ENCODE measurements at places on chromosomes 3 and 15.

GRCh38 chr3:112675943-112676535 is 35.1 kb upstream of the CCDC80 start:
- DNase-seq: no peak

- DNase-seq: peak; percentile 74
Observed at GRCh38 chr3:48232734-48233133, 8.2 kb upstream of the ZNF589 start.

GRCh38 chr3:145981056-145981455 is 179.9 kb downstream of the PLOD2 start:
- DNase-seq: peak; percentile 59

DNA sequence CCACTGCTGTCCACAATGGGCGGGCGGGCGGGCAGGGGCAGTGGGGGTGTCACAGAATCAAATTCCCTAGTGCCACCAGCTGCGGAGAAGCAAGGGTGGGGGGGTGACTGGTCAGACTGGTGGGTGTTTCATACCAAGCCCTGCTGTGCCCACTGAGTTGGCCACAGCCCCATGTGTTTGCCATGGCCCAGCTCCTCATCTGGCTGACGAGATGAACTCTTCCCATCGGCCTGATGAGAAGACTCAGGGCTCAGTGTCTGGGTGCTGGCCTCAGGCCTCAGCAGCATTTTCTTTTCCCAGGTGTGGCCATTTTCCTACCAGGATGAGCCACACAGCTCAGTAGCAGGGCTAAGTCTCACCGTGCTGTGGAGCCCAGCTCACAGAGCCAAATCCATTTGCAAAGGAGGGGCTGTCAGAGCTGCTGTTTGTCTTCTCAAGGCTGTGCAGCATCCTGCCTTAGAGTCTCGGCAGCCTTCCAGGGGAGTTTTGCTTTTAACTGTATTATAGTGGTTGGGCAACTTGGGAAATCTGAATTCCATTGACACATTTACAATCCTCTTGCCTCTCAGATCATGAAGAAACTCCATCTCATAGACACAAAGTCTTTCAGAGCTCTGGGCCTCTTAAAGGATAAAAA is 176.8 kb downstream of the ABHD5 start:
- DNase-seq: peak; percentile 89

DNA sequence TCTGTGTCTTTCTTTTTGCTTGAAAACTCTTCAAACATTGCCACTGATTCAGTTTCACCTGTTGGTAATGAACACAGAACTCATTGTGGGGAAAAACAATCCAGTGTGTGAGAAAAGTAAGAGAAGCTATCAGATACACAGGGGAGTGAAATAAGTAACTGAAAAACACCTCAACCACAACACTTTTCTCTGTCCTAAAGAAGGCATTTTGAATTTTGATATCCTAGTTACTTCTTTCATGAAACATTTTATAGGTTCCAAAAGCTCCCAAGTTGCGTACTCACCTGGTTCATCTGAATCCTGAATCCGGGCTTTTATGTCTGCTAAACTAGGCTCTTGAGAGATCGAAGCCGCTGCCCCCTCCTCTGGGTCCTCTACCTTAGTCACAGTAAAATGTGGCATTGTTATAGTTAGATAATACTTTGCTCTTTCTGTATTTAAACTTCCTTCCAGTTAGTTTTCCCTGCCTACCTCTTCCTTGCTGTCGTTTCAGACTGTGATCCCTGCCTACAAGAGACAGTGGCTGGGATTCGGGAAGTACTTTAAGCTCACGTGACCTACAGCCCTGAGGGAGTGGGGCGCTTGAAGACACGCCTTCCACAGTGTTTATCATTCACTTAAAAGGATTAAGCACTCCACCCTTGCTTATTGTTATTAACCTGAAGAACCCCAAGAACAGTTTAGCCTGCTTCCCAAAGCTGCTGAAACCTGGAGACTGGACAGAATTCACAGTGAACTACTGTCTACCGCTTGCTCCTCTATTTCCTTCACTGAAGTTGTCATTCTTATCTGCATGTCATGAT is 19.1 kb downstream of the SLC12A6 start:
- DNase-seq: peak; percentile 68

DNA sequence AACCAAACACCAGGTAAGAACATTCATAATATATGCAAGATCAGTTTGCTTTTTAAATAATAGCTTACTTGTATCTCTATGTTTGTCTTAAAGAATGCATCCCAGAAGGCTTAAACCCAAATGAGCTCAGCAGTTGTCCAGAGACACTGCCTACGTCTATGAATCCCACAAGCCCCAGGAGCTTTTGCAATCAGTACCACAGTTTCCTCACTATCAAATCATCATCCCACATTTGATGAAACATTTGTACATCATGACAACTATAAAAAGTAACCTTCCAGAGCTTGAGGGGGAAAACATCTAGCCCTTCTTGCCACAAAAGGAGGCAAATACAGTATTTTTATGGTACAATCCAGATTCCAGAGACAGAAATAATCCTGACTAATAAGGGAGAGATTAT is 63.7 kb downstream of the ATP8B4 start:
- peak; percentile 88 for DNase-seq

GRCh38 chr3:16849795-16850194 is 35.0 kb upstream of the PLCL2 start:
- DNase-seq: peak; percentile 76

DNA sequence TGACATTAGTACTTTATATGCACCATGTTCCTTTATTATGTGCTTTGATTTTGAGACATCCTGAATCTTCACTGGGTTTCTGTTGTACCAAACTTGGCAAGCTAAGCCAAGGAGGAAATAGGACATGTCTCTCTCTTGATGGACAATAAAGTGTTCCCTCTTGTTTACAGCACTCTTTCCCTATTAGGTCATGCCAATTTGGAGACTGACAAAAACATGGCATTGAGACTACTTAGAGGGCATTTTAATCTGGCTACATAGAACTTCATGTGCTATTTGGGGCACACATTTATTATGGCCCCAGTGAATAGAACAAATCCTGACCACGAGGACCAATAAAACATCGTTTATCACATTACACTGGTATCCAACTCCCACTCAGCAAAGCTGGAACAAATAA is 85.3 kb upstream of the TNFSF10 start:
- DNase-seq: no peak

DNA sequence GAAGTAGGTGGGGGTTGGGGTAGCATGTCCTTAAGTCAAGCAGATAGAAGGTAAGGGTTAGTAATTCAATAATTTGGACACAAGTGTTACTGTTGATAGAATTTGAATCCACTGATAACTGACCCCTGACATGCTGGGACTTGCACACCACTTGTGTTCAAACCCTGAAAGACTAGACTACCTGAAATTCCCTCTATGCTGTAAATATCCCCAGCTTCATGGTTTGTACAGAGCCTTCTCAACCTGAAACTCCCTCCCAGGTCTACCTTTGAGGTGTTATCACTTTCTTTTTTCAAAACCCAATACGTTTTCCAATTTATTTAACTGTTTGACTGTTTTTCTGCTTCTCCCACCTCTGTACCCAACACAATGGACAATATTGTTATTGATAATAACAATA is 459.6 kb downstream of the NLGN1 start:
- DNase-seq: no peak

DNA sequence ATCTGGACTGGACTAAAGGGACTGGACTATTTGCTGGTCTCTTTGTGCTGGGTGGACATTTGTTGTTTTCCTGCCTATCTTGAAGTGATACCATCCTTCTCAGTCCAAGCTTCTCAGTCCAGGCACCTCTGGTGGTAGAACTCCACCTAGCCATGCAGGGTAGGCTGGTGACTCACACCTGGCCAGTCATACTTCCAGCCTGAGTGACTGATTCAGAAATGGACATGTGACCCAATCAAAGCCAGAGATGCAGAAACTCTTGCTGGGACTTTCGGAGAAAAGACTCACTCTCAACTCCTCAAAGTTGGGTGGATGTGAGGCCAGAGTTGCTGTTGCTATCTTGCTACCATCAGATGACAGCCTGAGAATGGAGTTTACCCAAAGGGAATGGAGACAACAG is 5.6 kb upstream of the ASB14 start:
- DNase-seq: peak; percentile 31

DNA sequence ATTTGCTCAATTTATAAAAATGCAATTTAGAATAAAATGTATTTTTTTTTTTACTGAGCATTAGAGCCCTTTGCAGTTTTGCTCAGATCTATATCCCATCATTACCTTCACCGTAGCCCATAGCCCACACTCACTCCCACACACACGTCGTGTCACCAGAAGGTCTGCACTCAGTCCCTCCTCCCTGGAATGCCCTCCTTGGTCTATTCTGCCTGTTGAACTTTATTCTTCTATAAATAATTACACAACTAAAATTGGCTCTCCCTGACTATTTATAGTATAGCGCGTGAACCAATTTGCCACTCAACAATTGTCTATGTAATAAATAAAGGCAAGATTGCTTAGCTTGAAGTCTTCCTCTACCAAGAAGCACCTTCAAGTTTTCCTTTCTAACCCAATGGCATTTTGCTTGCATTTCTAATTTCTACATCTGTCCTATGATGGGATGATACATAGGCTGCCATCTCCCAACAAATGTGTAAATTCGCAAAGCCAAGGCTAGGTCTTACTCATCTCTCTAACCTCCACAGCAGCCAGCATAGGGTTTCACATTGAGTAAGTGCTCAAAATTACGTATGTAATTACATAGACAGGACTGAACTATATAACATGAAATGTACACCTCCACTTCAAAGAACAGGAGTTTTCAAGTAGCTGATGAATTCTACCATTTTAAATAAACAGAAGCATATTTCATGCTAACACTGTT is 172.0 kb upstream of the HES1 start:
- no peak for DNase-seq

- DNase-seq: no peak
Observed at GRCh38 chr3:185734725-185735096, 90.1 kb downstream of the IGF2BP2 start.
